GDM1 (cell line): ENCODE measurements at places on chromosomes 7 and 10.

- no peak for DNase-seq
Measured at GRCh38 chr10:60353519-60354258, 36.0 kb downstream of the ANK3 start.

GRCh38 chr7:29331163-29331562 is 136.6 kb downstream of the CHN2 start:
- no peak for DNase-seq

- DNase-seq: no peak
Measured at GRCh38 chr7:54897891-54898290, 120.9 kb upstream of the EGFR start.

- DNase-seq: no peak
Measured at GRCh38 chr7:152312316-152312715, 123.5 kb downstream of the KMT2C start.

GRCh38 chr7:34760271-34760670 is 102.3 kb downstream of the NPSR1 start:
- no peak for DNase-seq

GRCh38 chr7:102468478-102469350 is 3.9 kb downstream of the LRWD1 start:
- no peak for DNase-seq

DNA sequence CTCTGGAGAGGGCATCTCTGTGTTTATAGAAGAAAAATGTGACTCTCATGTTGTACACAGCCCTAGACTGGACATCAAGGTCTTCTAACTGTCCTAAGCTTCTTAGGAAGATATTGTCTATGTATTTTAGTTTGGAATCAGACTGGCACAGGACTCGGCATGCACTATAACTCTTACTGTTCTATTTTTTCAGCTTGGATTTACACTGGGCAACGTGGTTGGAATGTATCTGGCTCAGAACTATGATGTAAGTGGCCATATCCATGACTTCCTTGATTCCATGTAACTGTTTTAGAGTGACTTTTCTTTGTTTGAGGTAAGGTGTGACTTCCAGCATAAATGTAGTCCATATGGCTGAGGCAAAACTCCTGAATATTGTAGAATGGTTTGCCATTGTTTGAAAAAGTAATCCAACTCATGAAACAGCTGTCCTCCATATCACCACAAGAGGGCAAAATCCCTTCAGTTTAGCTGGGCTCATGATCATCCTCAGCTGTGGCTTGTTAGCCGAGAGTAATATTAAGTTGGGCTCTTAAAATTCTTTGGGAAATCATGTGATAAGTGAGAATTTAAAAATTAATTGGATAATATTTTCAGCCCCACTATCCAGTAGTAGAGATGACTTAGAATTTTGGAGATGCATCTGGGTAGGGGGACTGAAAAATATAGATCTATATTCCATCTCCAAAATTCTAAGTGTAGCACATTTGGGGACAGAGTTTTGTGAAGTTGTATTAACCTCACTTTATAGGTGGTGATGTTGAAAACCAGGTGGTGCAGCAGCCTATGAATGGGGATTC is 10.4 kb downstream of the STMP1 start:
- DNase-seq: no peak
